H54 (cell line): ENCODE measurements at places on chromosomes 11 and 22.
A peak's percentile ranks its signal among the peaks of the same experiment; 100 is the strongest.

DNA sequence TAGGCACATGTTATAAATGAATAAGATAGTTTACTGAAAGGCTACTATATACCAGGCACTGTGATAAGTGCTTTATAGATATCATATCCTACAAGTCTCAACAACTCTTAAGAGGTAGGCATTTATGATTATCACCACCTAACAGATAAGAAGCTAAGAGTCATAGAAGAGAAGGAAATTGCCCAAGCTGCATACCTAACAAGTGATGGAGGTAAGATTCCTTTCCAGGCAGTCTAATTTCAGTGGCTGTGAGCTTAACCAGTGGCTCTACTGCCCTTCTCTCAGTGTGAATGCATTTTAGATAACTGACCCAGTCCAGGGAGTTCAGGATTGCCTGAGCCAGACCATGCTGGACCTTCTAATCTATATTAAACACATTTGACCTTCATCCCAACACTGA, 39.2 kb downstream of the HEPHL1 start:
- DNase-seq, result no peak

GRCh38 chr11:23570828-23571227, 710.6 kb upstream of the CCDC179 start:
- DNase-seq, result no peak

GRCh38 chr11:32070692-32071091, 20.2 kb upstream of the RCN1 start:
- DNase-seq, result no peak

- peak; percentile 61 for DNase-seq
Observed at GRCh38 chr11:3824714-3825472, 15.9 kb downstream of the RHOG start.

- no peak for DNase-seq
Observed at GRCh38 chr11:134908583-134908982, 496.5 kb upstream of the B3GAT1 start.

- DNase-seq, result peak; percentile 53
Observed at GRCh38 chr11:62611705-62612365, 740 bp downstream of the EML3 start.

- no peak for DNase-seq
Observed at GRCh38 chr11:43736502-43737200, 56.1 kb downstream of the HSD17B12 start.

GRCh38 chr22:44353041-44353440, 40.3 kb upstream of the SHISAL1 start:
- no peak for DNase-seq

- DNase-seq, result no peak
Observed at GRCh38 chr11:72787216-72788104, 6.4 kb downstream of the STARD10 start.

- no peak for DNase-seq
Observed at GRCh38 chr11:44889266-44889665, 61.4 kb downstream of the TP53I11 start.

- DNase-seq, result no peak
Observed at GRCh38 chr11:11211186-11211585, 141.9 kb downstream of the CSNK2A3 start.

GRCh38 chr11:29018631-29019030, 910.4 kb downstream of the METTL15 start:
- peak; percentile 19 for DNase-seq

- DNase-seq, result no peak
Observed at GRCh38 chr11:33187998-33188722, 26.9 kb upstream of the CSTF3 start.

DNA sequence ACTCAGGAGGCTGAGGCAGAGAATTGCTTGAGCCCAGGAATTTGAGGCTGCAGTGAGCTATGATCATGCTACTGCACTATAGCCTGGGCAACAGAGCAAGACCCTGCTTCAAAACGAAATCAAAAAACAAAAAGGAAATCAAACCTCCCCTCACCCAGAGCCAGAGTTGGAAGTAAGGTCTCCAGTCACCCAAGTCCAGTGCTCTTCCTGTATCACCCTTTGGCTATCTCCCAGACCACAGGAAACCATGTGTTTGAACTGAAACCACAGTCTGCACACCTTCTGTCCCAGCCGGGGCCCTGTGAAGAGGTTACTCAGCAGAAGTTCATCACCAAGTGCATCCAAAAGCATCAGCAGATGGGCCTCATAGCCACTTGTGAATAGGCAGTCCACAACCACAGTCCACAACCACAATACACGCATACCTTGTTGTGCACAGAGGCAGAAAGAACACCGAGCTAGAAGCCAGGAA, 4.6 kb downstream of the MYH9 start:
- DNase-seq, result no peak

GRCh38 chr11:125967515-125967914, 21.7 kb downstream of the VSIG10L2 start:
- no peak for DNase-seq

- no peak for DNase-seq
Observed at GRCh38 chr11:57318178-57318577, 6.6 kb downstream of the TNKS1BP1 start.

GRCh38 chr11:77440678-77441077, 33.2 kb downstream of the PAK1 start:
- DNase-seq, result no peak

- DNase-seq, result no peak
Observed at GRCh38 chr11:34417202-34417601, 21.5 kb upstream of the CAT start.

GRCh38 chr11:35750315-35750714, 87.7 kb downstream of the TRIM44 start:
- no peak for DNase-seq

GRCh38 chr11:84384731-84385130, 1098.6 kb upstream of the CCDC90B start:
- DNase-seq, result no peak

GRCh38 chr11:126053415-126054286, 9.0 kb downstream of the CDON start:
- DNase-seq, result no peak

DNA sequence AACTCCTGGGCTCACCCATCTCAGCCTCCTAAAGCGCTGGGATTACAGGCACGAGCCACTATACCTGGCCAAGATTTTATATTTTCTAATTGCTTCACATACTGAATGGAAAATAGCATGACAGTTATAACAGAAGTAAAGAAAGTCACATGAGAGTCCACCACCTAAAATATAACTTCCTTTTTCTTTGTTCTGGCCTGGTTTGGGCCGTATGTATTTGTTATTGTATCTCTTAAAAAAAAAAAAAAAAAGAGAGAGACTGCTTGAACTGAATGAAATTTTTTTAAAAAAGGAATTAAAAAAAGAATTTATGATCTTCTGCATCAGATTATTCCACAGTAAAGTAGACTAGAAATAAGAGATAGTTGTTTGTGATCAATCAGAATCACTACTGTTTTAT, 86.0 kb upstream of the GRIK4 start:
- no peak for DNase-seq

- no peak for DNase-seq
Observed at GRCh38 chr11:9625162-9625561, 38.7 kb upstream of the SWAP70 start.

GRCh38 chr11:12121011-12121410, 10.6 kb downstream of the MICAL2 start:
- no peak for DNase-seq

GRCh38 chr22:32205974-32206773, 1.3 kb upstream of the RFPL2 start:
- no peak for DNase-seq

- no peak for DNase-seq
Observed at GRCh38 chr11:64358536-64358906, 441 bp upstream of the RPS6KA4 start.

GRCh38 chr11:113587308-113587739, 112.1 kb upstream of the DRD2 start:
- peak; percentile 17 for DNase-seq

- no peak for DNase-seq
Observed at GRCh38 chr22:47148956-47149728, 386.7 kb downstream of the TBC1D22A start.

GRCh38 chr22:40418366-40419201, 48.2 kb downstream of the SGSM3 start:
- no peak for DNase-seq

GRCh38 chr11:33931067-33931466, 39.2 kb upstream of the LMO2 start:
- no peak for DNase-seq

DNA sequence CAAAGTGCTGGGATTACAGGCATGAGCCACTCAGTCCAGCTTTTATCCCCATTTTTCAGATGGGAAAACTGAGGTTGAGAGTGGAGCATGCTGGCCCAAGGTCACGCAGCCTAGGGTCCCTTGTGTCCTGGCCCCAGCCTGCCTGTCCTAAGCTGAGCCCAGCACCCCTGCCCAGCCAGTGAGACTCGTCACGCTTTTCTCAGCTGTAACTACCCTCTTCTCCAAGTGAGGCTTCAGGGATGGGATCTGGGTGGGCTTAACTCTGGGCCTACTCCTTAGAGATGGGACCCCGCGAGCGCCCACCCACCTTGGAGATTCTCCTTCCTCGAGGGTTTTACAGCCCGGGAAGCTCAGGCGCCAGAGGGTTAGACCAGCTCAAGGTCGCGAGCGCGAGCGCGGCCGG, 390 bp upstream of the TMEM151A start:
- no peak for DNase-seq

DNA sequence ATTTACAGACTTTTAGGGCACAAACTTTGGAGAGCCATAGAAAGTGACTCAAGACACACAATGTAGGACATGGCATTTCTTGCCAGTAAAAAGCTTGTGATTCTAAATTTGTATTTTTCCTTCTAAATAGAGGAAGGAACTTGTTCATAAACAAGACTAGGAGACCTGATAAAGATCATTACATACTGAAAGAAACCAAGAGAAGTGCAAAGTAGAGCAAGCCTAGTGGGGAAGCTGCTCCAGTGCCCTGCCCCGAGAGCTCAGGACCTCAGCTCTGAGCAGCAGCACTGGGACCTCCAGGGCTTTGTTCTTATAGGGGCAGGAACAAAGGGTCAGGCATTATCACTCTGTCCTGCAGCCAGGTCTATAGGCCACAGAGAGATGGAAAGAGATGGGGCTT, 7.2 kb downstream of the IRAG1 start:
- DNase-seq, result no peak

DNA sequence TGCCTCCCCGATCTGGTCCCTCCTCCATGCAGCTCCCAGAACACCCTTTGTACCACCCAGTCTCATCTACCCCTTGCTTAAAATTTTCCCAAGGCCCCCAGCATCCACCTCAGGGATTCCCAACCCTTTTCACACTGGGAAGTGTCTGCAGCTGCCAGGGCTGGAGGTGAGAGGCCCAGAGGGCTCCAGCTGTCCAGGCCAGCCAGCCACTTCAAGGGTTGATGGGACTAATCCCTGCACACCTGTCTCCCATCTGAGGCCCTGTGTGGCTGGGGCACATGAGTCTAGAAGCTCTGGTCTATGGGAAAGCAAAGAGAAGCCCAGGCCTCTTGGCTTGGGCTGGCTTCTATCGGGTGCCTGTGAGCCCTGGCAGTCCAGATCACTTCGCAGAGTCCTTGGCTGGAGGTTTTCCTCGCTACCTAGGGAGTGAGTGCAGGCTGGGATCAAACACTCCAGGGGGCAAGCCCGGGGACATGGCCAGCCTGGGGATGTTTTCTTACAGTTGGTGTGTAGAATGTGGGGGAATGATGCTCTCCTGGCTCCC, 41.1 kb upstream of the TPBGL start:
- DNase-seq, result no peak

- DNase-seq, result peak; percentile 99
Observed at GRCh38 chr11:64094463-64095260, 58.9 kb downstream of the FLRT1 start.

DNA sequence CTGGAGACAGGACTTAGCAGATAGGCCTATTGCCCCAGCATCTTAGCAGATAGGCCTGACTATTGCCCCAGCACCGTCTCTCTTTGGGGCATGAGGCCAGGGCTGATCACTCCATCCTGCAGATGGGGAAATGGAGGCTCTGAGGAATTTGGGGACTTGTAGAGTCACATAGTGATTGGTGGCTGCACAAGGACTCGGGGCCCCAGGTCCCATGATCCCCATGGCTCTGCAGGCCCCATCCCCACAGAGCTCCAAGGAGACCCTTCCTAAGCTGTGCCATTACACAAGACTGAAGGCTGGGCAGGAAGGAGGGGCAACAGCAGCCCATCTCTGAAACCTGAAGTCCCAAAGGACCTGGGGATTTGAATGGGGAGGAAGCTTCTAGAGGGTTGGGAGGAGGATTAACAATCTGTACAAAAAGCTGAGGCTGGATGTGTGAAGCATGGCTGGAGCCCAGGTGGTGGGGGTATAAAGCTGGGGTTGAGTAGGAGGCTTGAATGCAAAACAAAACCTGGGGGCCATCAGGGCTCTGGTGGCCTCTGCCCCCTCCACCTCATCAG, 1.6 kb downstream of the ARAP1 start:
- no peak for DNase-seq

DNA sequence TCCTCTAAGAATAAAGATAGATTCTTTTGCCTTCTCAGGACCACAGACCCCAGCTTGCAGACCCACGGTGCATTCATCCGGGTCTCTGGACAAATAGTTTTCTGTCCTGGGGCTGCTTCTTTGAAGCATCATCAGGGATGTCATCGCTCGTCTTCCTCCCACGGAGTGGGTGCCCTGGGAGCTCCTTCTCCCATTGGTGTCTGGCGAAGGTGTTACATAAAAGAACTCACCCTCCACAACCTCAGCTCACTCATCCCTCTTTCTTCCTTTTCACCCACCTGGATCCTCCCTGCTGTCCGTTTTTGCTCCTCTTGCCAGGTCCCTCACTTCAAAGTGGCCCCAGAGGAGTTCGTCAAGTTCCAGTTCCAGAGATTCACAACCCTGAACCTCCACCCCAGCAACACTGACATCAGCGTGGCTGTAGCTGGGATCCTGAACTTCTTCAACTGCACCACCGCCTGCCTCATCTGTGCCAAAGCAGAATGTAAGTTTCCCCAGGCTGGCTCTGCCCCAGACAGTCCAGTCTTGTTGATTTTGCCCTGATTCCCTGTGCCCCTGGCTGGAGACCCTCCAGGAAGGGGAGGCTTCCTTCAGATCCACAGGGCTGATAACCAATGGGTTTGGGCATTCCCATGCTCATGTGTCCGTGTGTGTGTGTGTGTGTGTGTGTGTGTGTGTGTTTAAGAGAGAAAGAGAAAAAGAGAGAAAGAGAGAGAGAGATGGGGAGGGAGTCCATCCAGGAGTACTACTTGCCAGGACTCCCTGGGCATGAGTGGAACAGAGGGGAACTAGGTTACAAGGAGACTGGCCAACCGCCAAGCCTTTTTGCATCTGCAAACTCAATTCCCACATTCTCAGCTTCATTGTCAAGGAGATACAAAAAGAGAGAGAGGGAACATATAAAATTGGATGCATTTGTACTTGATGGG, 204.2 kb upstream of the TBCEL start:
- DNase-seq, result no peak

- DNase-seq, result no peak
Observed at GRCh38 chr22:22157348-22157725, 87.2 kb upstream of the VPREB1 start.

- no peak for DNase-seq
Observed at GRCh38 chr11:120794748-120795147, 229.2 kb upstream of the TBCEL start.

- no peak for DNase-seq
Observed at GRCh38 chr11:79249295-79249993, 191.4 kb downstream of the TENM4 start.

DNA sequence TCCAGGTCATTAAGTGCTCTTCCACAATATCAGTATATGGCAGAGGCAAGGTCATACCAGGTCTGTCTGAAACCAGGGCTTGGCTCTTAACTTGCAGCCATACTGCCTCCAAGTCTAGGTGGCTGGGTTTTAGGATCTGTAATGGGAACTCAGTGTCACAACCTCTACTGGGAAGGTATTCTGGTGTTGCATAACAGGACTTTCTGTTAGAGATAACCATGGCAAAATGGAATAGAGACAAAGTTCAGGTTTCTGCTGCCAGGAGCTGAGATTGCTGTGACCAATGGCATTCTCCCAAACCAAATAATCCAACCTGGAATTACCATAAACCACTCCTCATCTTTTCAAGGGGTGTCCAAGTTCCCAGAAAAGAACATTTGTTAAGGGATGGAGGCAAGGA, 6.8 kb upstream of the SAA1 start:
- DNase-seq, result no peak
